GM12891 (cell line): ENCODE measurements at places on chromosomes 16 and 17.

- no peak for DNase-seq
Measured at GRCh38 chr17:18877104-18877645, 19.2 kb downstream of the PRPSAP2 start.

GRCh38 chr16:74570412-74571301 lies 36.3 kb downstream of the GLG1 start:
- no peak for DNase-seq

DNA sequence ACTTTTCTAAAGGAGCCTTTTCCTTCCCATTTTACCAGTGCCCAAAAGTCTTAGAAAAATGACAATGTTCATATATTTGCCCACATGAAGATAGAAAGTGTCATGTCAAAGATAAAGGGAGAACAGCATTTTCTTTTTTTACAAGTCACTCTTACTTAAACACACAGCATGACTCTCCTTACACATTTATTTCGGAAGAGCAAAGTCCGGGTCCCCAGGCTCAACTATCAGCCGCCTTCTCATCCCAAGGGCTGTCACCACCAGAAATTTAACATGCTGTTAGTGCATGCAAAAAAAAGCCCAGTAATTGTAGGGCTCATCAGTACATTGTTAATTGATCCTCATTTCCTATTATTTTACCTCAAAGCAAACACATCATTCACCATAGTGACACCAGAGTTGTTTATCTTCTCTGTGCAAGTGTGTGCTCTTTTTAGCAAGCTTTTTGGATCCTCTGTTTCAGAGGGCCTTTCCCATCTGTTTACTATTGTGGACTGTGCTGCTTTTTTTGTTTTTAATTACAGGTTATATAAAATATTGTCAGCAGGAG lies 560.3 kb downstream of the WWOX start:
- no peak for DNase-seq

DNA sequence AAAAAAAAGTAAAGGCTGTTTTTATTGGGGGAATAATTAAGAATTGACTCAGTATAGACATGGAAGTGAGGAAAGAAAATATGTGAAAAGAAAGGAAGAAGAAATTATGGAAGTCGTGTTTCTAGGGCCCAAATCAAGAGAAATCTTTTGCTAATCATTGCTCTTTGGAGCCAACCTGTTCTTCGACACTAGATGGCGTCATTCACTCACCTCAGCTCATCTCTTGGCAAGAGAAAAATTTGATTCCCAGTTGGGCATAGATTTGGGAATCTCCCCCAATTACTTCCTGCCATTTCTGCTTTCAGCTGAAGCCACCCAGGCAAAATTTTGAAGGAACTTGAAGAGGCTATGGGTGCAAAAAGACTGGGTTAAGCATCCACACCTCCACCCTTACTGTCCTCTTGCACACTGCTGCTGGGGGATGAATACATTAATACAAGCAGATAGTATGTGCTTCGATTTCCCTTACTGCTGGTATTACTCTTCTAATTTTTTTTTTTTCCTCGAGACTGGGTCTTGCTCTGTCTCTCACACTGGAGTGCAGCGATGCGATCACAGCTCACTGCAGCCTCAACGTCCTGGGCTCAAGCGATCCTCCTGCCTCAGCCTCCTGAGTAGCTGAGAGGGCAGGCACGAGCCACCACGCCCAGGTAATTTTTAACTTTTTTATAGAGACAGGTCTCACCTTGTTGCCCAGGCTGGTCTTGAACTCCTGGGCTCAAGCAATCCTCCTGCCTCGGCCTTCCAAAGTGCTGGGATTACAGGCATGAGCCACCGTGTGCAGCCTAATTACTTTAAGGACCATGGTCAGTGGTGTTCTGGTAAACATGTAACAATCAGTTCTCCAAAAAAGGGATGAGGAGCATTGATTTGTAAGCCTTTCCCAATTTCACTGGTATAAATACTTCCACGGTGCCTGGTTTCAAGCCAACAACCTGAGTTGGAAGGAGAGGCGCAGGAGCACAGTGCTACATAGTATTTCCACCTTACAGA lies 13.5 kb downstream of the PSMD7 start:
- peak; percentile 34 for DNase-seq

DNA sequence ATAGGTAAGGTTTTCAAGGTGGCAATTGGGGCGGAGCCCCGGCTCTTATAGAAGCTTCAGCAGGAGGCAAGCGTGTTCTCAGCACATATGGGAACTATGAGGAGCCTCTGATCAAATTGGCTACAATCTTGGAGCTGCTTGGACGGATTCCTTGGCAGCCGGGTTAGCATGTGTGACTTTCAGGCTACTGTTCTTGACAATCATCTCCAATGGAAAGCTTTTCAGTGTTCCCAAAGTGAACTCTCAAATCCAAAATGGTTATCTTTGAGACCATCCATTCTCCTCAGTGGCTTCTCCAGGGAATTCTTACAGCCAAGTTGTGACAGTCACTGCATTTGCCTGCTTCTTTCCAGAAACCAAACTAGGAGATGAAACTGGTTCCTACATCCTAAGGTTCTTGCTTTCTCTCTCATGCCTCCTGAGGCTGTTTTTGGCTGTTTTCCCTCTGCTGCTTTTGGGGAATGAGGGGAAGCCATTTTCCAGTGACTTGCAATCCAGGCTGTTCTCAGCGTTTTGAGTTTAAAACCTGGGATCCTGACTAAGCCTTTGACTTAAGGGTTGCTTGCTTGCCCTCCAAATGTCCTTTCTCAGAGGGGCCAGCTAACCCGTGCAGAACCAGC lies 10.9 kb downstream of the HAS3 start:
- no peak for DNase-seq
